A375 (cell line): ENCODE measurements at places on chromosomes 3 and 15. TPM values are rescaled to one million over a fixed set of nuclear protein-coding genes. Genes with fewer than 3 reads are reported as not detected.

Gene JMJD7
- total RNA-seq, result 9.4 and 9.9 TPM in 2 replicates

Gene TMC3
- not detected in 2 replicates for total RNA-seq

Gene KNG1
- not detected in 2 replicates for total RNA-seq

Gene MYZAP
- 2.5 and 2.6 TPM in 2 replicates for total RNA-seq

Gene SCG3
- not detected in 2 replicates for total RNA-seq

Gene MAGI1
- 15.2 and 15.6 TPM in 2 replicates for total RNA-seq

Gene MRAS
- 6.8 and 7.5 TPM in 2 replicates for total RNA-seq

Gene CLRN1
- not detected in 2 replicates for total RNA-seq

Gene GXYLT2
- total RNA-seq, result 14.3 and 21.3 TPM in 2 replicates

Gene KATNBL1
- total RNA-seq, result 21.3 and 40.5 TPM in 2 replicates

Gene IGSF10
- 0.32 and 0.38 TPM in 2 replicates for total RNA-seq

Gene TASOR
- 69.7 and 70.2 TPM in 2 replicates for total RNA-seq

Gene TMEM207
- total RNA-seq, result not detected in 2 replicates

Gene CD200
- total RNA-seq, result 0.82 and 0.91 TPM in 2 replicates

Gene ITIH1
- not detected in 2 replicates for total RNA-seq

Gene ZIC4
- 0.15 and 0.56 TPM in 2 replicates for total RNA-seq

Gene SIDT1
- not detected in 2 replicates for total RNA-seq

Gene ZDHHC23
- total RNA-seq, result 3.3 and 3.4 TPM in 2 replicates
